CD4-positive, alpha-beta T cell treated with Interleukin-10 for 1 hour (primary cell): ENCODE measurements at places on chromosomes 13 and 19.
A peak's percentile ranks its signal among the peaks of the same experiment; 100 is the strongest.

- no peak for DNase-seq
Measured at GRCh38 chr13:50030315-50030714, 15.1 kb downstream of the KCNRG start.

- DNase-seq: no peak
Measured at GRCh38 chr13:83182845-83183244, 699.4 kb downstream of the SLITRK1 start.

- DNase-seq: no peak
Measured at GRCh38 chr19:41694831-41695635, 7.0 kb upstream of the CEACAM7 start.

DNA sequence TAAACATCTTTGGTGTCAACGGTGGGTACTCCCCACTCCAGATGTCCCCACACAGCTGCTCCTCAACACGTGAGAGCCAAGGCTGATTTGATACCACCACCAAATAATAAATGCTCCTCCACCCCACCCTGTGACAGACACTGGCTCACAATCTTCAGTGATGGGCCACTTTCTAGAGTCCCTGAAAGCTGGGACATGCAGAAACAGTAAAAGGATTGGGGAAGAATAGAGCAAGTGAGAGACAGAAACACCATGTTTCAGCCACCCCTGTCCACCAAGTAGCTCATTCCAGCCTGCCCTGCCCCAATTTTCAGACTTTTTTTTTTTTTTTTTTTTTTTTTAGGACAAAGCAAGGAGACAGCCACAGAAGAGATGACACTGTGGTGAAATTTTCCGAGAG, 1.6 kb downstream of the SLC46A3 start:
- no peak for DNase-seq

- DNase-seq: no peak
Measured at GRCh38 chr13:75236774-75237173, 245.2 kb downstream of the TBC1D4 start.

GRCh38 chr13:99314640-99315176, 7.5 kb upstream of the GPR183 start:
- DNase-seq: peak; percentile 83

GRCh38 chr19:38036707-38037611, 130.0 kb downstream of the SIPA1L3 start:
- no peak for DNase-seq

GRCh38 chr19:13122275-13122878, 4.3 kb downstream of the NACC1 start:
- no peak for DNase-seq

GRCh38 chr13:47407808-47408207, 511.0 kb upstream of the HTR2A start:
- no peak for DNase-seq

- DNase-seq: no peak
Measured at GRCh38 chr13:112596235-112596634, 8.3 kb upstream of the TUBGCP3 start.

GRCh38 chr13:102484329-102484728, 82.5 kb upstream of the FGF14 start:
- no peak for DNase-seq

DNA sequence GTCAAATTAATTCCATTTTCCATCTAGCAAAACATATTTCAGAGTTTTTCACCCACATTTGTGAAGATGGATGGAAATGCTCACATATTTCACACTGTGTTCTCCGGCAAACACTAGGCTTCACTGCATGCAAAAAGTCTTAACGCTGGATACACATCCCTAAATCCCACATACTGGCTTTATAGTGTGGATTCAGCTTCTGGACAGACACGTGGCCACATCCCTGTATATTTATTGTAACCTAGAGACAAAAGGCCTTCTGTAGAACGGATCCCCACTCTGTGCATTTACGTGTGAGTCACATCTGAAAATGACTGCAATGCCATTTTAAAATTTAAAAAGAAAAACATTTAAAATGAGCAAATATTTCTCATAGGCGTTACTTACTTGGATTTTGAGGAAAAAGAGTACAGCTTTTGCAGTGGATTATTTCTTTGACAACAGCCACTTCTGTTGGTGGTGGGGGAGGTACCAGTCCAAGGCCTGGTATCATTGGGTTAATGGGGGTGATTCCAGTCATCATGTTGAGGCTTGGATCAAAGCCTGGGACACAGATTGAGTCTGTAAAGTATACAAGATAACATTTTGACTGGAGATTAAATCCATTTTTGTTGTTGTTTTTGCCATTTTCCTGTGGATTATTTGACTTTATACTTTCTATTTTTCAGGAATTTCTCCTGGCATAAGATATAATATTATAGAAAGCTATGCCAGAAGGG, 337.7 kb downstream of the DNAJC15 start:
- no peak for DNase-seq

- DNase-seq: no peak
Measured at GRCh38 chr19:14809272-14810057, 25.5 kb downstream of the OR7A5 start.

- no peak for DNase-seq
Measured at GRCh38 chr19:22619932-22620331, 14.2 kb upstream of the ZNF492 start.

DNA sequence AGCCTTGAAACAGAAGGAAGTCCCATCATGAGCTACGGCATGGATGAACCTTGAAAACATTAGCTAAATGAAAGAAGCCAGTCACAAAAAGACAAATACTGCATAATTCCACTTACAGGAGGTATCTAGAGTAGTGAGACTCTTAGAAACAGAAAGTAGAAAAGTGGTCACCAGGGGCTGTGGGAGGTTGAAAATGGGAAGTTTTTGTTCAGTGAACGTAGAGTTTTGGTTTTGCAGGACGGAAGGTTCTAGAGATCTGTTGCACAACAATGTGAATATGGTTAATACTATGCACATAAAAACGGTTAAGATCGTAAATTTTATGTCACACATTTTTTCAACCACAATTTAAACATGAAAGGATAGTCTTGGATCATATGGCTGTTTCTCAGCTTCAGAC, 11.9 kb upstream of the SLC10A2 start:
- no peak for DNase-seq

DNA sequence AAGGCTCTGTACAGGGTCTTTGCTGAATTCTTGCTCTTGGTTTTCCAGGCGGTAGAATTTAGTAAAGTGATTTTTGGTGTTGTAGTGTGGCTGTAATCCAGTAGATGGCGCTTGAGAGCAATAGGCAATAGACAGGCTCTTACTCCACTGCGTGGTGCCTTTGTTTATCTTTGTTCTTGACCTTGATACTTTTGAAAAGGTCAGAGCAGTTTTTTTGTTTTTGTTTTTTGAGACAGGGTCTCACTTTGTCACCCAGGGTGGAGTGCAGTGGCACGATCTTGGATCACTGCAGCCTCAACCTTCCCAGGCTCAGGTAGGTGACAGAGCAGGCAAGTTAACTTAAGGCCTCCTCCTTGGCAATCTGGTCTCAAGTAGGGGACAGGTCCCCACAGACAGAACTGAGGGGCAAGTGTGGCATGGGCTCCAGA, 12.2 kb upstream of the LILRA5 start:
- DNase-seq: peak; percentile 73

DNA sequence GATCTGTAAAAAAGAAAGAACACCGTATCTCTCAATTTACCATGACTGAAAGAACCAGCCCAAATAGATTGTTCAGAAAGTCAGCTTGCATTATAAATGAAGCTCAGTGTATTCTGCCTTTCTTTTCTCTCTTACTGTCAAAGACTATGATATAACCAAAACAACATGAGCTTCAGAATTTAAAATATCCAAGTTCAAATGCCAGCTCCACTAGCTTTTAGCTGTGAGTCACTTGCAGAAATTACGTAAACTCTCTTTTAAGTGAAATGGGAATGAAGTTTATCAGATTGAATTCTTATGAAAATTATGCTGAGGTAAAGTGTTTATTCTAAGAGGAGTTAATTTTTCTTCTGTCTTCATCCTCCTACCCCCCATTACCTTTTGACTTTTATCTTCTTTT, 20.0 kb upstream of the POSTN start:
- DNase-seq: no peak

DNA sequence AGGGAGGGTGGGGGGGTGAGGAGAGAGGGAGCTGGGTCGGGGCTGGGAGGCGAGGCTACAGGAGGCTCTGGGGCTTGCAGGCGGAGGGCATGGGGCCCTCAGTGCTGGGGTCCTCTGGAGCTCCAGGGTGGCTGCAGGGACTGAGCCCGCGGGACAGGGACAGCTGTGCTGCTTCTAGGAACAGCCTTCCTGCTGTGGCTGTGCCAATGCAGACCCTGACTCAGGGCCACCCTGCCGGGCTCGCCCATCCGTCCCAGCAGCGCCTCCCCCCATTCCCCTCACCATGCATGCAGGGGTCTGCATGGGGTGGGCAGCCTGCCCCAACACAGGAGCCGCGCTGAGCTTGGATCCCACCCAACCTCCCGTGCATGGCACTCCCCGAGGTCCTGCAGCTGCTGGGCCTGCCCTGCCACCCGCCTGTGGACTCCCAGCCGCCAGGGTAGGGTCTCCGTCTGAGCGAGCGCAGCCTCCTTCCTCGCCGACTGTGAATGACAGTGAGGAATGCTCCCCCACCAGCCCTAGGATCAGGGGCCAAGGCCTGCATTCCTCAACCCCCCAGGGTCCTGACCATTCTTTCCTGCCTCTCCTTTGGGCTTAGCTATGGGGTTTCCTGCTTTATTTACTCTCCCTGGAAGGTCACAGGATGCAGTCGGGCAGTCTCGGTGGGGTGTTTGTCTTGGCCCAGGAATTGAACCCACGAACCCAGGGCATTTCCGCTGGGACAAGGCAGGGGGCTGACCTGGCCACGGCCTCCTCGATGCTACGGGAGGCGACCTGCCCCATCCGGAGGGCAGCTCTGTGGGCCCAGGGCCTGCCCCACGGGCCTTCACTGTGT, 23.4 kb downstream of the CEBPG start:
- no peak for DNase-seq

DNA sequence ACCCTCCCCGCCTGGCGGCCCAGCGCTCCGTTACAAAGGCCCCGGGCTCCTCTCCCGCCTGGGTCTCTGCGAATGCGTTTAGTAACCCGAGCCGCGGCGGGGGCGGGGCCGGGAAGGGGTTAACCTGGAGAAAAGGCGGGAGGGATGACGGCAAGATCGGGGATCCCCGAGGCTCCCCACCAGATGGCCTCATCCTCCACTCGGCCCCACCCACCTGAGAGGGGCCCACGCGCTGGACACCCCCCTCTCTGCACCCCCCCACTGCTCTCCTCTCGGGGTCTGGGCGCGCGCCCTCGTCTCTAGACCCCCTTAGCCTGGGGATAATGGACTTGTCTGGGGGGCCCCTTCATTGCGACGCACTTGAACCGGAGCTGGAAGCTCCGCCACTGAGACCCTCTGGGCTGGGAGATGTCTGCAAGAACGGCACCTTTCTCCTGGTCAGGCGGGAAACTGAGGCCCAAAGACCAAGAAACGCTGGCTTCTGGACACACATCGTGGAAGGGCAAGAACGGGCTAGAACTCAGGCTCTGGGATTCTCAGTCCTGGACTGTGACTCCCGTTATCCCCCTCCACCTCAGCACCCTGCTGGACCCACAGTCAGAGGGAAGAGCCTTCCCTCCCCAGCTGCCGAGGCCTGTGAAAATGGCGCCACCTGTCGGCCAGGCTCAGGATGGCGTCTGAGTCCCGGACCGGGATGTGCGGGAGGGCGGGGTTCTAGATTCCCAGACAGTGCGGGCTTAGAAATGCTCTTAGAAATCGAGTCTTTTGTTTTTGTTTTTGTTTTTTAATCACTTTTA, 2.9 kb upstream of the LTBP4 start:
- peak; percentile 85 for DNase-seq

DNA sequence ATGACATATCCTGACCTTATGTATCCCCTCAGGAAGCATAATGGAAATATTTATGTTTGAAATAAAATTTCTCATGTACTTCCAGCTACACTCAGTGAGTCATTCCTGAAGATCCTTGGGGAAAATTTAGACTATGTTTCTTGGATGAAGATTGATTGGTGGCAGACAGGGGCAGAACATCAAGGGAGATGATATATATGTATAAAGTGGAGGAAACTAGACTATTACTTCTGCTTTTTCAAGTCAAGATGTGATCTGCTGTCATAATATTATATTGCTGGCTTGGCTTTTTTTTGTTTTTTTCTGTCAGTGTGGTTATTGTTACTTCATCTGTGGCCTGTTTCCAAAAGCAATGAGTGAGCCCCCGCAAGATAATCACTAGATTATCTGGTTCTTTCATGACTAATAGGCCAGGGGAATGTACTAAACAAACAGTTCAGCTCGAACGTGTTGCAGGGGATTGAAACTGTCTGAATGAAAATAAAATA, 87.2 kb upstream of the TNFSF11 start:
- no peak for DNase-seq

- DNase-seq: peak; percentile 100
Measured at GRCh38 chr19:54159352-54160181, at the start of gene LENG1. Gene LENG1, minus strand, starts transcription at chr19:54159721. Its CDS starts 26 bp downstream, at chr19:54159695.

- DNase-seq: no peak
Measured at GRCh38 chr13:92260363-92260762, 861.9 kb downstream of the GPC5 start.

- DNase-seq: no peak
Measured at GRCh38 chr19:19425170-19425875, 19.8 kb downstream of the GATAD2A start.

- peak; percentile 68 for DNase-seq
Measured at GRCh38 chr19:48806518-48806817, 4.4 kb downstream of the BCAT2 start.

- DNase-seq: no peak
Measured at GRCh38 chr13:66879988-66880387, 350.1 kb downstream of the PCDH9 start.

GRCh38 chr19:27972291-27973040, 1240.5 kb downstream of the UQCRFS1 start:
- DNase-seq: no peak

- no peak for DNase-seq
Measured at GRCh38 chr13:98681049-98681448, 71.4 kb downstream of the SLC15A1 start.

DNA sequence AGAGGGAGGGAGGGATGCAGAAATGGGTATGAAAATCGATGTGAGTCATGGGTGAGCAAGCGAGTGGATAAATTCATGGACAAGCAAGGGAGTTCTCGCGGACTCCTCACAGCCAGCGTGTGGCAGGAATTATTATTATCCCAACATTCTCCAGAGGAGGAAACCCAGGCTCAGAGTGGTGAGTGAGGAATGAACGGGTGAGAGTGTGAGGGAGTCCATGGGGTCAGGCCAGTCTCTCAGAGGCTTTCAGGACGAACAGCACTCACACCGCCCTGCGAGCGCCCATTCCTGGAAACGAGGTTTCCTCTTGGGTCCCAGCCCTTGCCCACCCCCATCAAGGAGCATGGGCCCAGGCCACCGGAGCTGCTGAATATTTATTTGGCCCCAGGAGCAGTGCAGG, 6.3 kb upstream of the DNAAF3 start:
- no peak for DNase-seq

- peak; percentile 93 for DNase-seq
Measured at GRCh38 chr19:16070366-16070990, 5.8 kb upstream of the TPM4 start.

DNA sequence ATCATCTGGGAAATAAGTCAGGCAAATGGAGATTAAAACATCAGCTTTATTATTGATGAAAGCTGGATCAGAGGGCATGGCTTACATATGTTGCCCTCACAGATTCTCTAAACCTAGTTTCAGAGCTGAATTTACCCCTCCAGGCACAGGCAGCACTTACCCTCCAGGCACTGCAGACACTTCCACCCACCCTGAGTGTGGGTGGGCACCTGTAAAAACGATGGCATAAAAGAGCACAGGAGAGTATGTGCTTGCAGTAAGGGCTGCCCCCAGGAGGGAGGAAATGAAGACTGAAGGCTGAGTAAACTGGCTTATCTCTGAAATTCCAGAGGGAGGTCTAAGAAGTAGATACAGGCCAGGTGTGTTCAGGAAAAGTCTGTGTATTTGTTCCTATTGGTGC, 185.0 kb upstream of the HTR2A start:
- no peak for DNase-seq
